Stimulated activated CD4-positive, alpha-beta T cell treated with anti-CD3 and anti-CD28 coated beads, Interleukin-4, amount 100 ng/mL, for 48 hours (primary cell): ENCODE measurements at places on chromosomes 7 and 10.

GRCh38 chr10:119241066-119241465 lies 33.7 kb downstream of the GRK5 start:
- no peak for DNase-seq

- DNase-seq = no peak
Measured at GRCh38 chr7:131039355-131039762, 288.3 kb upstream of the MKLN1 start.

GRCh38 chr7:128036226-128036940 lies 5.1 kb upstream of the LRRC4 start:
- no peak for DNase-seq

DNA sequence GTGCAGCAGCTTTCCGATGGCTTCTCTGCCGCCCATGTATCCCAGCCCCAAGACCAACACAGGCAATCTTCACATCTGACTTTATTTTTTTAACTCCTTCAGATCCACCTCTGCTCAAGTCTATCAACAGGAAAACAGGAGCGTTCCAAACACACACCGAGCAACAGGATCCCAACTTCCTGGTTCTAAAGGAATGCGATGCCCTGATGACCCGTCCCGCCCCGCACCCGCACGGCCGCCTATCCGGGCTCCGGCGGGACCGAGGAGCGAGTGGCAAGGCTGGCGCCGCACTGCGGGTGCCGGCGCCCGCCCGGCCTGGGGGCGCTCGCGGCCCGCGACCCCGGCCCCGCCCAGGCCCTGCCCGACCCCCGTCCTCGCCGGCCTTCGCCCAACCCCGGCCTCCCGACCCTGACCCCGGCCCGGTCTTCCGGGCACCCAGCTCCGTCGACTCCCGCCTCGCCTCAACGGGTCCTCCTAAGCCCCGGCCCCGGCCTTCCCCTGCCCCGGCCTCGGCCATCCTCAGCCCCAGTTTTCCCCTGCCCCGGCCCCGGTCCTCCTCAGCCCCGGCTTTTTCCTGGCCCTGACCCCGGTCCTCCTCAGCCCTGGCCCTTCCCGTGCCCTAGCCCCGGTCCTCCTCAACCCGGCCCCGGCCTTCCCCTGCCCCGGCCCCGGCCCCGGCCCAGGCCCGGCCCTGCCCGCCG lies 730 bp downstream of the LARP4B start:
- DNase-seq = no peak

- no peak for DNase-seq
Measured at GRCh38 chr10:79044846-79045245, 23.9 kb upstream of the ZMIZ1 start.

DNA sequence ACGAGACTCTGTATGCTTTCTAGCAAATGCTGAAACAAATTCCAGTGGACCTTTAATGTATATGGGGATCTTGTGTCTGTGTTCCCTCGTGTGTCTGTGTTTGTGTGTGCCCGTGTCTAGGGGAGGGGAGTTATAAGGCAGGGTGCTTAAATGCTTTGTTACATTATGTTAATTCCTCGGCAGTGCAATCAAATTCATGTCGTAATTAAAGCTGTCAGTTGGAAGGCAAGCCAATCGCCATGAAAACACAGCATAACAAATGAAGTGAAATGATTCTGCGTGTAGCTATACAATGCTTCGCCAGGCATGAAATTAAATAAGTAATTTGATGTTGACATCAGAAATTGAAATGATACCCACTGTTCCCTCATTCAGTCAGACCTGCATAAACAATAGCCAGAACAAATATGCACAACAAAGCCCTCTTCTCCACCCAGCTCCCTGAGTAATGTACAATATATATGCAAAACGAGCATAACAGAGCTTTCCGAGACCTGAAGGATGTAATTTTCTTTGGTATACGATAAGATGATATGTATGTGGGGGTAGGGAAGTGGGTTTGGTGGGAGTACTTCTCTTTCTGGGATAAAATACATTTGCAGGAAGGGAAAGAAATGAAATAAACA lies 534.1 kb downstream of the AUTS2 start:
- DNase-seq = no peak

GRCh38 chr10:126538439-126539135 lies 131.9 kb downstream of the C10orf90 start:
- DNase-seq = no peak
